ENCODE measurements at places on chromosomes 11 and 22. TPM values are rescaled to one million over a fixed set of nuclear protein-coding genes. Genes with fewer than 3 reads are reported as not detected.
A peak's percentile ranks its signal among the peaks of the same experiment; 100 is the strongest.

Gene TCN1
- total RNA-seq = not detected

- DNase-seq = no peak
Measured at GRCh38 chr22:41757502-41757901, 43.0 kb upstream of the CCDC134 start.

Gene NXPE4
- not detected for total RNA-seq

DNA sequence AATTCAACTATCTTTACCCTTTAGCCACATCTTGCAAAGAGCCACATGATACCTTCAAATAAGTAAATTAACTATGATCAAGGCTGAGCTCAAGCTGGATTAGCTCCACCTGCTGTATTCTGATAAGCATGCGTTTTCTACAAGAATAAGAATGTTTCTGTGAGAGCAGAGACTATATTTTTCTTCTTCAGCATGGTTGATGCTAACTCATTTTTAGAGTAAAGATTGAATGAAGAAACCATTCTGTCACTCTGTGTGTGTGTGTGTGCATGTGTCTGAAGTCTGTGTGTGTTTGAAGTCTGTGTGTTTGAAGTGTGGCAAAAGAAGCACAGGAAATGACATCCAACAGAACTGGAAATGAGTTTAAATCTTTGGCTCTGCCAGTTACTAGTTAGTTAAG, 12.0 kb upstream of the LAYN start:
- DNase-seq = no peak

Gene SNX32
- 0.15 TPM for total RNA-seq

DNA sequence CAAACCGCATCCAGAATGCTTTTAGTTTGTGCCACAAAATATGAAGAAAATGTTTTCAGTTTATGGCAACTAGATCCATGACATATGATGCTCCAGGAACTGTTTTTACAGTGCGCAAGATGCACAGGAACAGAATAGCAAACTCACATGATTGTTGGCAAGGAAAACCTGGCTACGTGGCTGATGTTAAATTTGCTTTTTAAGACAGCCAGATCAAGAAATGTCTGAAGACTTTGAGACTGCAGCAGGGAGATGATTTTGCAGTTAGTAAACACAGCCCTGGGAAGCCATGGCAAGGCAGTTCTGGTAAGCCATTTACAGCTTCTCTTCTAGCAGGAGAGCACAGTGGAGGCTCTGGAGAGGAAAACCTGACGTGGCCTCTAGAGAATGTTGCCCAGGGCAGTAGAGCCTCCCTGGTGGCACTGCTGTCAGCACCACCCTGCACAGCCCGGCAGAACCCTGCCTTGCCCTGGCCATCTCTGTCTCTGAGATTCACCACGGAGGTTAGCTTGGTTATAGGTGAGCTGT, 69.8 kb upstream of the TNRC6B start:
- DNase-seq = no peak

DNA sequence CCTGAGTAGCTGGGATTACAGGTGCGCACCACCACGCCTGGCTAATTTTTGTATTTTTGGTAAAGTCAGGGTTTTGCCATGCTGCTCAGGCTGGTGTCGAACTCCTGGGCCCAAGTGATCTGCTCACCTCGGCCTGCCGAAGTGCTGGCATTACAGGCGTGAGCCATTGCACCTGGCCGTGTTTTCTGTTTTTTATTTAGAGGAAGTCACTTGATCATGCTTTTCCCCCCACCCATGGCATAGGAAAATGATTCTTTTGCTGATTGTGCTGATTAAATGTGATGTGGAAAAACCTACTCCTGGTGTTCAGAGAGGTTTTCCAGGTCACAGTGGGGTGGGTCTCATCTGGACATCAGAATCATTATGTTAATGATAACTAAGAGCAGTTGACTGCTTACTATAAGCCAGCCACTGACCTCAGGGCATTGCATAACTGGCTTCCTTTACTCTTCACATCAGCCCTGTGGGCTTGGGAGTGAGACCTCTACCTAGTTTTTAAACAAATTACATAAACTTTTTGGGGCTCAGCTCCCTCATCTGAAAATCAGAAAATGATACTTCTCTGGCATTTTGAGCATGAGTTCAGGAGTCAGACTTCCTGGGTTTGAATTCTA, 71.0 kb downstream of the PTPRJ start:
- no peak for DNase-seq

DNA sequence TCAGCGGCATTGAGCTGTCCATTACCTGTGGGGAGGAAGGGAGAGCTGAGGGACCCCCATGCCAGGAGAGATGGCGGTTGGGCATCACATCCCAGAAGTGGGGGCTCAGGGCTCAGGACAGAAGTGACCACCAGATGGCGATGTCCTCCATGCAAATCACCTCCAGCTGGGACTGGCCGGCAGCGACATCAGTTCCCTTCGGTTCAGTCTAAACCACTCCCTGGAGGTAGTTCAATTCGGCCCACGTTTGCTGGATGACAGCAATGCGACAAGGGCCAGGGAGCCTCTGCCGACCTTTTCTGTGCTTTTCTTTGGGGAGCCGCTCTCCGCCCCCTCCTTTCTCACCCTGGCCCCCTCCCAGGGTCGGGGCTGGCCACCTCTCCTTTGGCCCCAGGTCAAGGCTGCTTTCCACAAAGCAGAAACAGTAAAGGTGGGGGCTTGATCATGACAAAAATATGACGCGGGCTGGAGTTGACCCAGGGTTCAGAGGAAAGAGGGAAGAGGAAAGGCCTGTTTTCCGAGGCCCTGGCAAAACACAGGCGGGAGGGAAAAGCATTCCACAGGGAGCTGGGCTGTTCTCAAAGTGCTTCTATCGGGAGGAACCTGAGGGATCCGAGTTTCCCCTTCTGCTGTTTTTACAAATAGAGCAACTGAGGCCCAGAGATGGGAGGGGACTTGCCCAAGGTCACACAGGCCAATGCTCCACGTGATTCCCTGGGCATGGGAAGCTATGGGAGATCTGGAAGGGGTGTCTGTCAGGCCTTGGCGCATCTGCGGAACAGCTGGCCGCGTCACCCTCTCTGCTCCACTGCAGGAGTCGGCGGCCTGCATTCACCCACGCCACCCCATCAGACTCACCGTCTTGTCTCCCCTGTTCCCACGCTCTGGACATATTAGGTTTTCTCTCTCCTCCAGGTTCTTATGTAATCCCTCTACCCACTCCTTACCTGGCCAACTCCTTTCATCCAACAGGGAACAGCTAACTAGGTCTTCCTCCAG, 54.7 kb downstream of the FBXO7 start:
- peak; percentile 89 for DNase-seq

DNA sequence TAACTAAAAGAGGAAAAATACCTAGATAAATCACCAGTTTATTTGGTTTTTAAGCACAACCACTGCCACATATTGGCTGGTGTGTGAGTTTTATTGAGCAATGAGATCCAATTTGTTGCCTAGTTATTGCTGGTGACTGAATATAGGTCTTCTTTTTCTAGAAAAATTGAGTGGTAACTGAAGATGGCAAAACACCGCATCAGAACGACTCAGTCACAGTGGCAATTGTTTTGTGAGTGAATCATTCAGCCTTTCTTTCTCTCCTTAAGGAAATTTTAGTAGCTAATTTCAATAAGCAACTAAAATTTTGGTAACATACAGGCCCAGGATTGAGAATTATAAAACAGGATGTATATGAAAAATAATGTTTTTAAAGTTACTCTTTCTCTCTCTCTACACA, 533.0 kb downstream of the KCNA4 start:
- no peak for DNase-seq

GRCh38 chr11:125072218-125072960, 9.3 kb downstream of the SLC37A2 start:
- no peak for DNase-seq

- DNase-seq = no peak
Measured at GRCh38 chr22:48192071-48192470, 1429.6 kb downstream of the TBC1D22A start.

DNA sequence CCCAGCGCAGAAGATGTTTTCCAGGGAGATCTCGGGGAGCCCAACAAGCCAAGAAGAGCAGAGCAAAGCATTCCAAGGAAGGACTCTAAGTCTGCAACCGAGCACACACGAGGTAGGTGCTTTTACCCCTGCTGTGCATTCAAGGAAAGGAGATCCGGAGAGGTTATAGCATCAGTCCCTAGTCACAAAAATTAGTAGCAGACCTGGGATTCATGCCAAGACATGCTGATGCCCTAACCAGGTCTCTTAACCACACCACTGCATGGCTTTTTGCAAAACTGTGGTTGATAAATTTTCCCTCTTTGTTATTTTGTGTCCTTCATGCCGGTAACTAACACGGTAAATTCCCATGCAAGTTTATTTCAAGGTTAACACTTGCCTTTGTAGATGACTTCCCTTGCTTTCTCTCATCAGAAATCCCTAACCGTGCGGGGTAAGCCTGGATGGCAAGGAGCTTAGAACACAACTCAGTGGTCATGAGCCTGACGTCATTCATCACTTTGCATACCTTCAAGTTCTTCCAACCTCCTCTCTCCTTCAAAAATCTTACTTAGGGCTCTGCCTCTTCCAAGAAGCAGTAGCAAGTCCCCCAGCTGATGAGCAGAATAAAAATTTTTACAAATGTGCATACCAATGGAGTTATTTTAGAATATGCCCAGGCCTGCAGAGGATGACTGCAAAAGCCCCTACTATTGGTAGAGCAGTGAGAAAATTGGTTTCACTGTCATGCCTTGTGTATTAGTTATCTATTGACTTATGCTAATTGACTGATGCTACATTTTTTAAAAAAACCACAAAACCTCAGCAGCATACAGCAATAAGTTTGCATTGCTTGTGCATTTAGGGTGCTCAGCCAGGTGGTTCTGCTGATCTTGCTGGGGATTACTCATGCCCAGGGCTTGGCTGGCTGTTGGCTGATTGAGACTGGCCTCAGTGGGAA, 465.1 kb downstream of the MN1 start:
- no peak for DNase-seq

DNA sequence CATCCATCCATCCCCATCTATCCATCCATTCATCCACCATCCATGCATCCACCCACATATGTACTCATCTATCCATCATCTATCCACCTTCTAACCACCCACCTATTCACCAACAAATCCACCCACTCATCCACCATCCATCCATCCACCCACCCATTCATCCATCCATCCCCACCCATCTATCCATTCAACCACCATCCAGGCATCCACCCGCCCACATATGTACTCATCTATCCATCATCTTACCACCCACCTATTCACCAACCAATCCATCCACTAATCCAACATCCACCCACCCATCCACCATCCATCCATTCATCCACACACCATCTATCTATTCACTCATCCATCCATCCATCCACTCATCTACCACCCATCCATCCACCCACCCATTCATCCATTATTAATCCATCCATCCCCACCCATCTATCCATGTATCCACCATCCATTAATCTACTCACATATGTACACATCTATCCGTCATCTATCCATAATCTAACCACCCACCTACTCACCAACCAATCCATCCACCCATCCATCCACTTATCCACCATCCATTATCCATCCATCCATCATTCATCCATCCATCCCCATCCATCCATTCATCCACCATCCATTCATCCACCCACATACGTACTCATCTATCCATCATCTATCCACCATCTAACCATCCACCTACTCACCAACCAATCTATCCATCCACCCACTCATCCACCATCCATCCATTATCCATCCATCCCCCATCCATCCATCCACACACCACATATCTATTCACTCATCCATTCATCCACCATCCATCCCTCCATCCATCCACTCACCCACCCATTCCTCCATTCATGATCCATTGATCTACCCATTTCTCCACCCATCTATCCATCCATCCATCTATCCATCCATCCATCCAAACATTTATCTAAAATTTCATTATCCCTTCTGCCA, 940.0 kb downstream of the BRD1 start:
- no peak for DNase-seq

GRCh38 chr11:79121351-79121750, 319.5 kb downstream of the TENM4 start:
- no peak for DNase-seq

Gene HIRA
- 13.5 TPM for total RNA-seq

DNA sequence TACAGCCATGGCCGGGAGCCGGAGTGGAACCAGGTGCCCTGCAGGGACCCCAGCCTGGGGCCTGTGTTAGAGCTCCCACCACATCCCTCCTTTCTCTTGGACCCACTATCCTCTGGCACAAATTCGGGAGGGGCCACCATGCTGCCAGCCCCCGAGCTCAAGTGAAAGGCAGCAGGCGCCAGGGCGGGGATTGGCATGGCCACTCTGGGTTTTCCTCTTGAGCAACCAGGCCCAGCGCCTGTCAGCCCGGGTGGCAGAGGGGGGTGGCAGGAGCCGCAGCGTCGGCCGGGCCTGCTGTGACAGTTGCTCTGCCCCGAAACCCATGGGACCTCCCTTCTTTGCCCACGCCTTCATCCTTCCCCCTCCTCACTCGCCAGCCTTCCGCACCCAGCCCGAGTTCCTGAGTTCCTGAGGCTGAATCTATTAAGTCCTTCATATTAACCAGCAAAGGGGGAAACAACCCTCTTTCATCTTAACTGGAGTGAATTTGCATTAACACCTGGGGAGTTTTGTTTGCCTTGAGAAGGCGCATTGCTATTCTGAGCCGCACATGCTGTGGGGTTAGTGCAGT, 16.8 kb upstream of the CABP7 start:
- no peak for DNase-seq

Data from breast epithelium (tissue), 4 donors.